Cerebellar nuclear complex (tissue), 1 donor: ENCODE measurements at places on chromosomes 6 and 20.

DNA sequence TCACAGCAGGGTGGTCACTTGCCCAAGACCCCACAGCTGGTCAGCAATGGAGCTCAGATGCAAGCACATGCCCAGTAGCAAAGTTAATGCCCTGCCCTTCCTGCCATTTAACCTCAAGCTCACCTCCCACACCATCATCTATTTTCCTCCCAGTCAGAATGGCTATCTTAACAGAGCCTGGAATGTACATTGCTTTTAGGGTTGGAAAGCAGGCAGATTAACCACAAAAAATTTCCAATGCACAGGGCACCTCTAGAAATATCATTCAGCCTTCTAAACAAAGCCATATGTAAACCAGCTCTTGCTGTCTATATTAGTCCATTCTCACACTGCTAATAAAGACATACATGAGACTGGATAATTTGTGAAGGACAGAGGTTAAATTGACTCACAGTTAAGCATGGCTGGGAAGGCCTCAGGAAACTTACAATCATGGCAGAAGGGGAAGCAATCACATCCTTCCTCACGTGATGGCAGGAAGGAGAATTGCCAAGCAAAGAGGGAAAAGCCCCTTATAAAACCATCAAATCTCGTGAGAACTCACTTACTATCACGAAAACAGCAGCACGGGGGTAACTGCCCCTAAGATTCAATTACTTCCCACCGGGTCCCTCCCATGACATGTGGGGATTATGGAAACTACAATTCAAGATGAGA lies 106.9 kb downstream of the FYN start:
- no peak for DNase-seq

GRCh38 chr6:14277405-14277930 lies 159.9 kb downstream of the CD83 start:
- no peak for DNase-seq

GRCh38 chr20:1450926-1451491 lies 15.6 kb downstream of the NSFL1C start:
- DNase-seq: no peak

DNA sequence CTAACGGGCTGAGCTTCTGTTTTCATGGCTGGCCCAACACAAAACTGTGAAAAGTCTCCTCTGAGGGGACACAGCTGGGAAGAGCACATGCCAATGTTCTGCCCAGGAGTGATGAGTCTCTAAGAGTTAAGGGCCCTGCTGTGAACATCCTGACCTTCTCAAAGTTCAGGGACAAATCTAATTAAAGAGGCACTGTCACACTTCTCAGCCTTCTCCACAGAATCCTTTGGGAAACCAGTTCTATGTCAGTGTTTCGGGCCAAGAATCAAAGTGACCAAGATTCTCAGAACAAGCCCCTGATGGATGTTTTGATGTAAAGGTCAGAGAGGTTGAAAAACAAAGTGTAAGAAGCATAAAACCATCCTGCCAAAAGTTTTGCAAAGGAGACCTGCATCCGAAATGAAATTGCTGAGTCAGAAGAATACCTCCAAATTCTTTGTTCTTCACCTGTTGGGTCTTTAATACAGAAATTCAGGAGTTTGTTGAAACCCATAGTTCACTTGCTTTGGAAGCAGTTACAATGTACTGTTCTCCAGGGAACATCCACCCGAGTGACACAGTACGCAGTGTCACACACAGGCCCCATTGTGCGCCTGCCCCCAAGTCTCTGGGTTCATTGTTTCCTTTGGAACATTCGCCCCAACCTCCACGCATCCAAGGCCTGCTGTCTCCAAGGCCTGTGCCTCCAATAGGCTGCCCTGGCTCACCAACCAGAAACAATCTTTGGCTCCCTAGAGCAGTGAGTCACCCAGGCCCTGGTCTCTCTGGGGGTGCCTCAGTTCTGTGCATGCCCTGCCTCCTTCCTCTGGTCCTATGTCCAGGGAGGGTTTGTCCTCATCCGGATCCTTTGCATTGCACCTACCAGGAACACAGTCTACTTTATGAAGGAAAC lies 65.5 kb upstream of the QKI start:
- no peak for DNase-seq

GRCh38 chr6:67663105-67663895 lies 971.8 kb upstream of the ADGRB3 start:
- DNase-seq: no peak

GRCh38 chr20:31678389-31679356 lies 41.0 kb downstream of the COX4I2 start:
- no peak for DNase-seq

DNA sequence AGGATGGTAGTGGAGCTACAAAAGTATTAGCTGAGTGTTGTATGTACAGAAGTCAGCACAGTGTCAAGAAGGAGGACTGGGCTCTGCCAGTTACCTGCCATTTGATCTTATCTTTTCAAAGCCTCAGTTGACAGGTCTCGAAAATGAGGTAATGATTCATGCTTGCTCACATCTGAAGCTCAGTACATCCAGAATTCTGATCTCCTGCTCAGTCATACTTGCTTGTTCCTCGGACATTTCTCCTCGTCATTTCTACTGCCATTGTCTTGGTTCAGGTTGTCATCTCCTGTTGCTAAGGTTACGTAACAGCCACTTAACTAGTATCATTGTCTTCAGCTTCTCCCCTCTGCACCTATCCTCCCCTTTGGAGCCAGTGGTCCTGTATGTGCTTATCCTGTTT lies 89.5 kb downstream of the SLX4IP start:
- no peak for DNase-seq

- DNase-seq: no peak
Measured at GRCh38 chr20:43029176-43029575, 160.5 kb downstream of the PTPRT start.

DNA sequence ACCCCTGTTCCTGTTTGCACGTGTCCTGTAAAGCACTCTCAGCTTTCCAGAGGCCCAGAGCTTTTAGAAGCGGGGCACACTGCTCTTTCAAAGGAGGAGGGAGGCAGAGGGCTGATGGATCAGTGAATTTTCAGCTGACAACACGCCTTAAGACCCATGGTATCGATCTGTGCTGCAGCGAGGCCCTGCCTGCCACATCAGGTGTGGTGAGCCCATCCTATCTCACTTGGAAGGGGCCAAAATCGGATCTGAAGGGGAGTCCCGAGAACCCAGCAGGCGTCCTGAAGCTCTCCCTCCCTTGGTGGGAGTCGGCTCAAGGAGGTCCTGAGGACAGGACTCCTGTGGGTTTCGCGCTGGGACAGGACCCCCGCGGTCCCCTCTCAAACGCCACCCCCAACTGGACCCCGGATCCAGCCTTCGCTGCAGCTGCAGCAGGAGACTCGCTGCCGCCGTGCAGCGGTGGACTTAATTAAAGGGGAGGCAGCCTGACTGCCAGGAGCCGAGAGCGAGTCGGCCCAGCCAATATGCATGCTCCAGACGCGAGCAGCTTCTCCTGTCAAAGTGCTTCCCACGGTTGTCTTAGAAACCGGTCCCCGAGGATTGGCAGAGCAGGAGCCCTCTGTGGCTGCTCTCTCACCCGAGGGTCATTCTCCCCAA lies 580.0 kb upstream of the ZNF337 start:
- DNase-seq: no peak

DNA sequence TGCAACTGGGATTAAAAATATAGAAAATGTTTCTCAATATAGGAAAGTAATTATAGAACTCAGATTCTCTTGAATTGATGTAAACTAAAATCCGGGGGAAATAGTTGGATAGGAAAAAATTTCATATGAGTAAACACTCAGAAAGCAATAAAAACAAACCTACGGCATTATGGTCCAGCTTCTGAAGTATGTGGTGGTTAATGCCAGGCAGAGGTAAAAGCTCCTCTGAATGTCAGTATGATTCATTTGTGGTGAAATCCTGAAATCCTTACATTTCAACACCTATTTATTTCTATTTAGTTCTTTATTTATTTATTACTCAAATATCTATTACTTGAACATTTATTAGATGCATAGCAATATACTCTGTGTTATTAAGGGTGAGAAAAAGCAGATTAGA lies 145.1 kb downstream of the RIMS1 start:
- no peak for DNase-seq

GRCh38 chr6:3328796-3329195 lies 70.0 kb downstream of the PSMG4 start:
- no peak for DNase-seq

DNA sequence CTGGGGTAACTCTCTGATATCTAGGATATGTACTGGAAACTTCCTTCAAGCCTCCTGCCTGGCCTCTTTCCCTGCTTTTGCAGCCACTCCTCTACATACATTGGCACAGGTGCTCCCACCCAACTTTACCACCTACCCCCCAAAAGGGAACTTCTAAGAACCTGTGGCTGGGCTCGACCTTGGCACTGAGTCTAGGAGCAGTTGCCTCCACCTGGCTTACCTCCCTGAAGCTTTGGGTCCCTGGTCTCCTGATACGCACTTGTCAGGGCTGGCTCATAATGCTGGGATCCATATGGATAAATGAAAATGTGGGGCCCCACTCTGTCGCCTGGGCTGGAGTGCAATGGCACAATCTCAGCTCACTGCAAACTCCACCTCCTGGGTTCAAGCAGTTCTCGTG lies 56.2 kb downstream of the SSR1 start:
- no peak for DNase-seq

- no peak for DNase-seq
Measured at GRCh38 chr6:84549917-84550316, 214.5 kb downstream of the TBX18 start.

DNA sequence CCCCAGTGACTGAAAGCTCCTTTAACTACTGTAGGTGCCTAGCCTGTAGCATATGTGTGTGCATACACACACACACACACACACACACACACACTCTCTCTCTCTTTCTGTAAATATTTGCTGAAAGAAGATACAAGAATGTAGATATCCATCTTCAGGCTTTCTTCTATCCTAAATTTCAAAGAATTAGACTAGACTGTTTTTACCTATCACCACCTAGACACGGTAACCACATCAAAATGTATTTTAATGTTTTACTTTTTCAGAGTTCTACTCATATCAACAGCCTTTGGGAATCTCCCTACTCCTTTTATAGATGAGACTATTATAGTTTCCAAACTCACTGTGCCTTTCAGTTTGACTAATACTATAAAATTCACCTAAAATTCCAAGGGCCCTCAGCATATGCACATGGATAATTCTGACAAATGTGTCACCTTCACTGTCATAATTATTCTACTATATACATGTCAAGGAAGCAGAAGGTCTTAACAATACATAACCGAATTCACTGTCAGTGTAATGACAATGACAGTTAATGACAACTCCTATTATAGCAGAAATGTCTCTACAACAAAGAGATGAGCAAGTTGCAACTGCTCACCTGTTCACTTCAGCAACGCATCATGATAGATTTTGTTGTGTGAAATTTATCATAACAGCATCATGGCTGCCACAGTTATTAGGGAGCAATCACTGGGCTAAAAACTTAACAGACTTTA lies 236.5 kb downstream of the GMPR start:
- DNase-seq: no peak

GRCh38 chr6:16179970-16180431 lies 51.1 kb downstream of the MYLIP start:
- DNase-seq: no peak

GRCh38 chr6:17007749-17008148 lies 94.1 kb upstream of the STMND1 start:
- no peak for DNase-seq

DNA sequence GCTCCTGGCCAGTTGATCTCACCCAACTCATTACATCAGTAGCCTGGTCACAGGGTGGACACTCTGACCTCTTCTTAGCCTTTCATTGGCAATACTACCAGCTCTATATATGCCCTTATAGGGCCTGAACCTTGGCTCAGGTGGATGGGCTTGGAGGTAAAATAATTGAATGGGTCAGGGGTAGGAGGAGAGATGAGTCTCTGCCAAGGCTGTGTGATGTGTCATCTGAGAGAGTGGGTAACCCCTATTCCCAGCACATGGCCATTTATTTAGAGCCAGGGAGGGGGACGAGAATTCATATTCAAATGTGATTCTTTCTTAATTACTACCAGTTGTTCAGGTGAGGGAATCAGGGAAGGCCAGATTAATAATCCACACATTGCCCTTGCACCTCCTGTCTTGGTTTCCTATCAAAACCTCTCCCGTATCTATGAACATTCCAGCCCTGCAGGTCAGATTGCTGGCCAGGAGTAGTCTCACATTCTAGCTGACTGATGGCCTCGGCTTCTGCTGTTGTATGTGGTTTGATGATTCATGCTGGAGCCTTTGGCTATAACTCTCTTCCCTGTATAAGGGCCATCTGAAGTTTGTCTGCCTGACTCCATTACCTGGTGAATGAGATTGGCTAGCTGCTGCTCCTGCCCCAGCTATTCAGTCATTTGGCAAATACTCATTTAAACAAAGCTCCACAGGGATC lies 13.4 kb downstream of the C20orf173 start:
- no peak for DNase-seq

GRCh38 chr6:108966855-108967755 lies 118.9 kb downstream of the ARMC2 start:
- DNase-seq: no peak

DNA sequence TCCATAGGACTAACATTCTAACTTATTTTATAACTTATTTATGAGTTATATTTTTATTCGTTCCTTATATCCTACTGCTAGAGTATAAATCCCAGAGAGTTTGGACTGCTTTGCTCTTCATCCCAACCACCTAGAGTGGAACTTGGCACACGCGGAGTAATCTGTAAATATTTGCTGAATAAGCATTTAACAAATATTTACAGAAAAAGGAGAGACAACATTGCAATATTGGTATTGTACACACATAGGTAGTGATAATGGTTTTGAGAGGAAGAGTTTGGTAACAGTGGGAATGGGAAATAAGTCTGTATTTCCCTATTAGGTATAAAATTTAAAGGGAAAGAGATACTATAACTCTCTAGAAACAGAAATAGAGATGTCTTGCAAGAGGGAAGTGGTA lies 634.8 kb upstream of the CITED2 start:
- no peak for DNase-seq

DNA sequence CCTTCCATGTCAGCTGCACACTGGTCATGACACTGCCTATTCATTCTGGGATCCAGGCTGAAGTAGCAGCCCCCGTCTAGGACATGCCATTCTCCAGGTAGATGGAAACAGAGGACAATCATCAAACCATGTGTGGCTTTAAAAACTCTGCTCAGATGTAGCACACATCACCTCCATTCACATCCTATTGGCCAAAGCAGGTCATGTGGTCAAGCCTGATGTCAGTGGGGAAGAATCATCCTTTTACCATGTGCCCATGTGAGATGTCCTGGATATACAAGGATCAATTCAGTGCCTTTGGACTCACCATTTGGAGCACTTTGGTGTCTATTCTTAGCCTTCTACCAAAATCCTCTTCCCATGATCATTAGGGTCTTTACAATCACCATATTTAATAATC lies 99.5 kb downstream of the CDC5L start:
- no peak for DNase-seq

GRCh38 chr6:35199866-35200265 lies 13.9 kb upstream of the SCUBE3 start:
- DNase-seq: no peak
